Activated T-cell treated with anti-CD3 and anti-CD28 coated beads for 48 hours (primary cell): ENCODE measurements at places on chromosomes 13 and 19.

DNA sequence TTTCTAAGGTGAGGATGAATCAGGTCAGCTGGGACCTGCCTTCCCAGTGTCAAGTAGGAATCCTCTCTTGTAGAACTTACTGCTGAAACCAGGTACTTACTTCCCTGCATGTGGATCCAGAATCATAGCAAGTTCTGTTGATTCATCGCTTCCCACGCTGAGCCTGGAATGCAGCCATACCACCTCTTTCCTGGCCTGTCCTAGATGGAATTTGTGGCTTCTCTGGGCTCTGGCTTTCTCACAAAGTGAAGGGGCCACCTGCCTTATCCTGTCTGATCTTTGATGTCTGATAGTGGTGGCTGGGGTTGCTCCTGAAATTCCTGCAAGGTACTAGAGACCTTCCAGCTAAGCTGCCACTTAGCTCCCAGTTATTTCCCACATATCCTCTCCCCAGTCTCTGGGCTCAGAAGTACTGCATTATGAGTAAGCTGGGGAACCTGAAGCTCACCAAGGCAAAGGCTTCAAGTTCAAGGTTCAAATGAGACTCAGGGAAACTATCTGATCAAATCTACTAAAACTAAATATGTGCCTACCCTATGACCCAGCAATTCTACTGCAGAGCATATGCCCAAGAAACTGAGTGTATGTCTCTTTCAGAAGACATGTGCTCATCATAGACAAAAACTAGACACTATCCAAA, 103.5 kb downstream of the SUCLA2 start:
- DNase-seq = no peak

DNA sequence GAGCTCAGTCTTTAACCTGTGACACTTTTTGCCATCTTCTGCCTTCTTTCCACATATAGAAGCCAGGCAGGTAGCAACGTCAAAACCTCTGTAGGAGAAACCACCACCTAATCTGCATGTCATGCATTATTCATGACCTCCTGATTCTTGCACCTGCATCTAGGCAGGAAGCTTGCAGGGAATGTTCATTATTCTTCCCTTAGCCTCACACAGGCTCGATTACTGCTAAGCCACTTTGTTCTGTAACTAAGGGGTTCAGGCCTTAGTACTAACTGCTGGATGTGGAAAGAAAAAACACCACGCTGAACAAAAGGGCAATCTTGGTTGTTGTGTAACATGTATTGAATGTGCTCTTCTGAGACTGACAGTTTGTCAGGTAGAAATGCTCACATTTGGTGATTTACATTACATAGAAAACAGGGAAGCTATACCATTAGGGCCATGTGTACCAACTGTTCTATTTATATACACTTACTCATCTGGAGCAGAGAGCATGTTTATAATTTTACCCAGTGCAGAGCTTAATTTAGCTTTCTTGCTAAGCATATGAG, 366.9 kb downstream of the KLF12 start:
- no peak for DNase-seq

GRCh38 chr13:21435687-21436151, 23.4 kb downstream of the ZDHHC20 start:
- DNase-seq = no peak

DNA sequence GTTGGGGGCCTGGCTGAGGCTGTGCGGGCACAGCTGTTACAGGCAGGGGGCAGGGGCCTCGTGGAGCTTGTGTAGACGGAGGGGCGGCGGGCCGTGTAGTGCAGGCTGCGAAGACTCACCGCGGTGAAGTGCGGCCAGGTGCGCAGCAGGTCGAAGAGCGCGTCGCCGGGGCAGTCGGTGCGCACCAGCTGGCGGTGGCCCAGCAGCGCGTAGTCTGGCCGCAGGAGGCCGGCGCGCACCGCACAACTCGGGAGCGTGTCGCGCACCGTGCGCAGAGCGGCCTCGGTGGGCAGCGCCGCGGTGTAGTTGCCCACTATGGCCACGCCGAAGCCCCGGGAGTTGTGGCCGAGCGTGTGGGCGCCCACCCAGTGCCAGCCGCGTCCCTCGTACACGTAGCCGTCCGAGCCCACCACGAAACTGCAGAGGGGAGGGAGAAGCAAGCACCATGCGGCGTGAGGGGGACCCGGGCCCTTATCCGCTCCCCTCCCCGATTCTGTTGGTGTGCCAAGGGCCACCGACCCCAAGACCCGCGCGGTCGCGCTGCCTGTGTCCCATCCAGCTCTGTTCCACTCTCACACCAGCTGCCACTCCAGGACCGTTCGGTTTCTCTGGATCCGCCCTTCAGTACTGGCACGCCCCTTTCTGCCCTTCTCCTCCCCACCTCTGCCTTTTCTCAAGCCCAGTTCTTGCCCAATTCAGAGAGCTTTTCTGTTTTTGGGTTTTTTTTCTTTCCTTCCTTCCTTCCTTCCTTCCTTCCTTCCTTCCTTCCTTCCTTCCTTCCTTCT, 5.4 kb upstream of the RASAL3 start:
- no peak for DNase-seq

DNA sequence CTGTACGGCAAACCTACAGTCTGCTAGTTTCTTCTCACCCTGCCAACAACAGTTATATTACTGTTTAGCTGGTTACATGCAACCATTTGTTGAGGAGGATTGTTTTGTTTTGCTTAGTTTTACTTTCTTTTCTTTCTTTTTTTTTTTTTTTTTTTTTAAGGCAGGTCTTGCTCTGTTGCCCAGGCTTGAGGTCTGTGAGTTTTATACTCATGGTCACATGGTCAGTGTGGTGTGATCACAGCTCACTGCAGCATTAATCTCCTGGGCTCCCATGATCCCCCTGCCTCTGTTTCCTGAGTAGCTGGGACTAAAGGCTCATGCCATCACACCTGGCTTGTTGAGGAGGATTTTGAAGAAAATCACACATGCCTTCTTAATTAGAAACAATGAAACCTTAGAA, 505.6 kb downstream of the GPC5 start:
- DNase-seq = no peak

GRCh38 chr19:7515645-7516151, at the start of gene ZNF358:
ZNF358 (plus strand) TSS chr19:7516103; CDS start chr19:7519243, 3,140 bp downstream.
- peak; percentile 44 for DNase-seq

DNA sequence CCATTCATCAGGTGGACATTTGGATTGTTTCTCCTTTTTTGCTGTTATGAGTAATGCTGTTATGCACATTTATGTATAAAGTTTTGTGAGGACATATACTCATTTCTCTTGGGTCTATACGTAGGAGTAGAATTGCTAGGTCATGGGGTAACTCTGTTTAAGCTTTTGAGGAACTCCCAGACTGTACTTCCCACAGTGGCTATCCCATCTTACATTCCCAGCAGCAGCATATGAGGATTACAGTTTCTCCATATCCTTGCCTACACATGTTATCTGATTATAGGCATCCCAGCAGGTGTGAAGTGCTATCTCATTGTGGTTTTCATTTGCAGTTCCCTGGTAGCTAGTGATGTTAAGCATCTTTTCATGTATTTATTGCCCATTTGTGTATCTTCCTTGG, 5.9 kb downstream of the ZSCAN22 start:
- DNase-seq = no peak
